ENCODE measurements at places on chromosomes 13 and 19.

DNA sequence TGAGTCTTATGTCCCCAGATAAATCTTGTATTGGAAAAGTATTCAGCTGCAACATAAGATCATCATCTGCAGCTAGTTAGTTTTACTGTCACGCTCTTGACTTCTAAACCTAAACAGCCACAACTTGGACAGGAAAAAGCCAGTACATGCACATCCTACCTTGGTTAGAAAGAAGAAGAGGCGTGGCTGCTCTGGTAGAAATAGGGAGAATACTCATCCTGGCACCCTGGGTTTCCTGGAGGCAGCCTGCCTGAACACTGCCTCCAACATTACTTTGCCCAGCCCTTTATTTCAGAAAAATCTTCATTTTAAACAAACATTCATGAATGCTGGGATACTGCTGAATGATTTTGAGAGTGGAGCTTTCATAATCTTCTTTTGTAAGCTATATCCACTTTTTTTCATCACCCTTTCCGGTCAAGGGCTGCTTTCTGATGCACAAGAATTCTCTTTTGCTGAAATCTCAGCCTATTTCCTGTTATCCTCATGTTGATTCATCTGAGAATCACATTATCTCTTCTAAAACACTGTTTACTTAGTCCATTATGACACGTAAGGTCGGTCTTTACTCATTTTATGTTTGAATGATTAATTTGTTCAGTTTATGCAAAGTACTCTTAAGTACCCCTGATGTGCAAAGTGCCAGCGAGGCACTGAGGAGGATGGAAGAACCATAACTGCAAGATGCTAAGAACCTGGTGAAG lies 55.2 kb downstream of the STARD13 start:
- DNase-seq = no peak

- DNase-seq = no peak
Observed at GRCh38 chr19:46065486-46066071, 24.8 kb upstream of the IGFL4 start.

DNA sequence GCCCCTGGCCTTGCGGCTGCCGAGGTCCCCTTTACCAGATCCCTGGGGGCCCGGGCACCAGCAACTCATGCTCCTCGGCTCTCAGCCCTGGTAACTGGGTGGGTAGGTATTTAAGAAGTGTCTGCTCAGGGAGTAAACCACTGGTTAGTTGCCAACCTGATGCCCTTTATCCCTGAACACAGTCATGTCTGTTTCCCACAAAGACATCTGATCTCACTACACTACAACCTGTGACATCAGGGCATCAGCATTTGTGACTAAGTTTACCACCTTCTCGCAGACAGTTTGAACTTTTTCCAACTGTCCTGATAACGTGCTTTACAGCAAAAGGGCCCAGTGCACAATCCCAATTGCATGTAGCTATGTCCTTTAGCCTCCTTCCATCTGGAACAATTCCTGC lies 22.0 kb downstream of the GGACT start:
- DNase-seq = no peak

DNA sequence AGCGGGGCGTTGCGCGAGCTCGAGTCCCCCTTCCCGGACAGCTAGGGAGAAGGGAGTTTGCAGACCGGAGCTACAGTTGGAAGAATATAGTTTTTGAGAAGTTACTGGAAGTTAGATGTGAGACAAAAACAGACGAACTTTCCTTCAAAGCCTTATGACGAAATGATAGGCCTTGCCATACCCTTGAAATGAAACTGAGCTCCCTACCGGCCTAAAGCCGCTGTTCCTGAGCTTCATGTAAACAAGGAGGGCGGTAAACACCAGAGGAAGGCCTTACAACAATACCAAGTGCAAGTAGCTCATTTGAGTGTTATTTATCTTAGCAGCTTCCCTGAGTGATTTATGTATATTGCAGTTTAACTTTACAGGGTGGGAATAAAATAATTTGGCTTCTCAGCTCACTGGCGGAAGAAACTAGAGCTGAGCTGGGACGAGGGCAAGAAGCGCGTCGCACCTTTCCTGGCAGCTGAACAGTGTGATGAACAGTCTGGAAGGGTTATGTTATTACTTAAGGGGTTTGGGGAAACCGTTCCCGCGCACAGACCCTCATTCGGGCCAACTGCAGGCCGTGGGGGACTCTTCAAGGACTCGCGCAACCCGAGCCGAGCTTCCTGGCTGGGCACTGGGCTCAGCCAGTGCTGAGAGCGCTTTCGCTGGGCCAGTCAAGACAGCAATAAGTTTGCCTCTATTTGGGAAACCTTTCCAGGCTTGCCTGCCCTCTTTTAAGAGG lies 111.2 kb downstream of the KCNRG start:
- no peak for DNase-seq

DNA sequence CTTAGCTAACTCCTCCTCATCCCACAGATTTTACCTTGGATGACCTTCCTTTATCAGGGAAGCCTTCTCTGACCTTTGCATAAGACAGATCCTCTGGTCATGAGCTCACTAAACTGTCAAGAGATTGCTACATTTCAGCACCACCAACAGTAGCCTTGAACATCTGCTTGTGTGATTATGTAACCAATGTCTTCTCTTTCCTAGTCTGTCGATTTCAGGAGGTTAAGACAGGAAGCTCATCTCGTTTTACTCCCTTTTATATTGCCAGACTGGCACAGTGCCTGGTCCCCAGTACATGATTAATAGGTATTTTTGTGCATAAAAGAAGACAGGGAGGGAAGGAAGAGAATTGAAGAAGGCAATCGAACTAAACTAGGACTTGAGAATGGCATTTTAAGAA lies 1697.7 kb downstream of the EFNB2 start:
- DNase-seq = no peak

DNA sequence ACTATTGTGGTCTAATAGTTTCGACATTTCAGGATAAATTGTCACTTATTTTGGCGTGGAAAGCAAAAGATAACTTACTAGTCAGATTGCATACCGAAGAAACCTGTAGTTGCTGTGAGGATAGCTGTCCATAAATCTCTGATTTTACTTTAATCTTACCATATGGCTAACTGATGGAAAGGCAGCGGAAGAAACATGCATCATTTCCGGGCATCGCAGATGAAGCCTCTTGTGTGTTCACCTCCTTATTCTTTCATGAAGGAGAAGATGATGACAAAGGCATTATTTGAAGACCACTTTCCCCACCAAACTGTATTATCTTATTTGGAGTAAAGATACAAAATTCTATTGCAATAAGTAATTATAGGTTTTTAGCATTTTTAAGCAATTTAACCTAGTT lies 763.6 kb upstream of the SLITRK6 start:
- no peak for DNase-seq

DNA sequence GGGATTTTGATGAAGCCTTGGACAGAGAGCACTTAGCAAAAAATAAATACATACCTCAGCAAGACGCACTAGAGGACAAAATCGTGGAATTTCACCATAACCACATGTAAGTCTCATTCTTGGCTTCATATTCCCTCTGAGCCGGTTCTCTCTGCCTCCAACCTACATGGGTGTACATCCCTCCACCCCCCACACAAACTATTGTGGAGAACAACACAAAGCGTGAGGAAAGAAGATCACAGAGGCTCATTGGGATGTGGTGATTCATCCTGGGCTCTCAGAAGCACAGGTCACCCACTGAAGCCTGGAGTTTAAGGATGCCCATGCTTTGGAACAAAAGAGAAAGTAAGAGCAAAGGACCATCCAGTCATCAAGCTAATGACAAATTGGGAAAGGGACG lies 192.2 kb downstream of the STK24 start:
- no peak for DNase-seq

- no peak for DNase-seq
Observed at GRCh38 chr13:97492257-97492656, 58.3 kb downstream of the RAP2A start.

DNA sequence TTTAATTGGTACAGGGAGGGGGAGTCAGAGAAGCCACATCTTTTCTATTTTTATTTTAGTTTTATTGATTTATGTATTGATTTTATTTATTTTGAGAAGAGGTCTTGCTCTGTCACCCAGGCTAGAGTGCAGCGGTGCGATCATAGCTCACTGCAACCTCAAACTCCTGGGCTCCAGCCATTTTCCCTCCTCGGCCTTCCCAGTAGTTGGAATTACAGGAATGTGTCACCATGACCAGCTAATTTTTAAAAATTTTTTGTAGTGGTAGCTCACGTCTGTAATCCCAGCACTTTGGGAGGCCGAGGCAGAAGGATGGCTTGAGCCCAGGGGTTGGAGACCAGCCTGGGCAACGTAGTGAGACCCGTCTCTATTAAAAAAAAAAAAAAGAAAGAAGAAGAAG lies 4.1 kb downstream of the IL27RA start:
- no peak for DNase-seq

- DNase-seq = no peak
Observed at GRCh38 chr13:30863796-30864195, 42.3 kb upstream of the MEDAG start.
